Activated gamma-delta T cell treated with anti-CD3 and anti-CD28 coated beads, Interleukin-2, amount 50 U/mL, for 16 hours (primary cell): ENCODE measurements at places on chromosomes 13 and 19.

DNA sequence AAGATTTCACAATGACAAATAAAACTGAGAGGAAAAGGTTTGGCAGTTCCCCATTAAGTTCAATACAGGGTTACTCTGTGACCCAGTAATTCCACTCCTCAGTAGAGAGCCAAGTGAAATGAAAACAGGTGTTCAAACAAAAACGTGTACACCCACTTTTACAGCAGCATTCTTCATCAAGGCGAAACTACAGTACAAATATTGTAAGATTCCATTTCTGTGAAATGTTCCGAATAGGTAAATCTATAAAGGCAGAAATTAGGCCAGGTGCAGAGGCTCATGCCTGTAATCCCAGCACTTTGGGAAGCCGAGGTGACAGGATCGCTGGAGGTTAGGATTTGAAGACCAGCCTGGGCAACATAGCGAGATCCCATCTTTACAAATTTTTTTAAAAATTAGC, 8.9 kb upstream of the GDF15 start:
- no peak for DNase-seq

DNA sequence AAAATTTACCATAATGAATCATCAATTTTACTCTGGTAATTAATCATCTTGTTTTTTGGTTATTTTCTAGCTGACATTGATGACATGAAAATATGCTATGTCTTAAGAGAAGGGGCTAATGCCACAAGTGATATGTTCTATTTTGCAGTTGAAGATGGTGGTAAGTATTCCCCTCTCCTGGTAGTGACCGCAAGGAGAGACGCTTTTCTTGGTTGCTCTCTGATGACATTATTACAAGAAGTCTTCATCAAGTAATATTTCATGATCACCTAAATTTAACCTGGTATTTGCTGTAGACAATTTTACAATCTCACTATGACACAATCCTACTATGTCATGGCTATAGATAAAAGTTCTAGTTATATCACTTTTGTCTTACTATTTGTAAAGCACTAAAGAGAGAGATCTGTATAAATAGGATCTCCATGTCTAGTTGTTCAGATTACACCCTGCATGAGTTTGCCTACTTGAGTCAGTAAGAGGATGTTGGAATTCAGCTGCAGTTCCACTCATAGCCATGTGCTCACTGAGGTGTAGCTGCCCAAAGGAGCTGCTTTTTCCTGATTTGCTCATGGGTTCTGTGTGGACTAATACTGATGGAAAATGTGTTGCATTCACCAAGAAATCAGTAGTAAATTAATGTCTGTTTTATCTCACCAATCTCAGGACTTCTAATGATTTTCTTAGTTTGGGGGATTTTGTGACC, 10.9 kb downstream of the FREM2 start:
- no peak for DNase-seq

GRCh38 chr19:1699386-1699785, 47.0 kb upstream of the TCF3 start:
- DNase-seq = no peak

DNA sequence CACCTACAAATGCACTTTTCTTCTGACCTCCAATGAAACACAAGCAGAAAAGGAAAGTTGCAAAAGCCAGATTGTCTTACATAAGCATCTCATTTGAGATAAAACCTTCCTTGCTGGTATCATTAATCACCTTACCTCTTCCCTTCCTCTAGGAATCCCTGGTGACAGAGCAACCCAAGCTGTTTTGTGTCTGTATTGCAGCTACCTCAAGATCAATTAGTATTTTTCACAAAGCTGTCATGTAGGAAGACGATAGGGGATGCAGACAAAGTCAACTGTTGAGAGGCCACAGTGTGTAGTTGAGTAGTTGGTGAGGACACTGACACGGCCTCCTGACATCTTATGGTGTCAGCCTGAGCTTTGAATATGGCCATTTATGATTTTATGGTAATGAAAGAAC, 339.1 kb upstream of the SLC10A2 start:
- DNase-seq = no peak

- no peak for DNase-seq
Measured at GRCh38 chr13:87941226-87941625, 270.1 kb downstream of the SLITRK5 start.

GRCh38 chr13:31334994-31335557, 135.3 kb downstream of the B3GLCT start:
- DNase-seq = no peak

GRCh38 chr13:104310861-104311260, 1244.6 kb upstream of the SLC10A2 start:
- DNase-seq = no peak

- no peak for DNase-seq
Measured at GRCh38 chr19:18418483-18419194, 559 bp upstream of the SSBP4 start.

DNA sequence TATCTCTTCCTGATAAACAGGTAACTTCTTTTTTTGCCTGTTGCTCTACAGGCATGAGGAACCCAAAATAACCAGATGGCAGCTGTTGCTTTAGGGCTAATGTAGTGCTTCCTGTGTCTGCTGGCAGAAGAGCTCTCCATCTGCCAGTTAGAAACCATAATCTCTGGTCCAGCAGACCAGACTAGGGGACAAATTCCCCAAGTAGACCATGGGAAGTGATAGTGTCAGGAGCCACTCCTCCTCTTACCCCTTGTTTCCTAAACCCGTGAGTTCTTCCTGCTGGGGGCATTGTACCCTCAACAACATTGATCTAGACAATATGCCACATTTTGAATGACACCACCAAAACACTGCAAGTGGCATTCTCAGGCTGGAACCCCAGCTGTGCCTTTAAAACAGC, 135.9 kb downstream of the DLEU7 start:
- DNase-seq = no peak

GRCh38 chr19:5017235-5017634, 48.3 kb downstream of the KDM4B start:
- no peak for DNase-seq

- DNase-seq = no peak
Measured at GRCh38 chr19:54319049-54319448, 6.1 kb upstream of the LILRA5 start.

DNA sequence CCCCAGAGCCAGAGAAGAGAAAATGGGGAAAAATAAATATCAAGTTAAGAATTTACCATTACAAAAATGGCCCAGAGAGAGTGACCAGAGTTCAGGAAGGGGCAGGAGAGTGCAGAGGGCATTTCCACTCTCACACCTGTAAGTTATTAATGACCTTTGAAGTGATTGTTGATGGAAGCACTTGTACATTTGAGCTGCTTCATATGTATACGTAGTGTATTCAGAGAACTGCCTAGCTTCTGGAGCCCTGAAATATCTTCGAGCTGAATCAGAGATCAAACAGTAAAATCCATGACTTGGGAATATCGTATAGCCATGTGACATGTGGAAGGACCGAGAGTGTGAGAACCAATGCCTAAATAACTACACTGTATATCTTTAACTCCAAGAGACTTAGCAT, 49.2 kb upstream of the PCCA start:
- DNase-seq = no peak

DNA sequence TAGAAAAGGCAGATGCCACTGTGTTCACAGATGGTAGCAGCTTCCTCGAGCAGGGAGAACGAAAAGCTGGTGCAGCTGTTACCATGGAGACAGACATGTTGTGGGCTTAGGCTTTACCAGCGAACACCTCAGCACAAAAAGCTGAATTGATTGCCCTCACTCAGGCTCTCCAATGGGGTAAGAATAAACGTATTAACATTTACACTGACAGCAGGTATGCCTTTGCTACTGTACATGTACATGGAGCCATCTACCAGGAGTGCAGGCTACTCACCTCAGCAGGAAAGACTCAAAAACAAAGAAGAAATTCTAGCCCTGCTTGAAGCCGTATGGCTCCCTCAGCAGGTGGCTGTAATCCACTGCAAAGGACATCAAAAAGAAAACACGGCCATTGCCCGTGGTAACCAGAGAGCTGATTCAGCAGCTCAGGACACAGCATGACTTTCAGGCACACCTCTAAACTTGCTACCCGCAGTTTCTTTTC, 197.7 kb downstream of the ZNF737 start:
- DNase-seq = no peak

DNA sequence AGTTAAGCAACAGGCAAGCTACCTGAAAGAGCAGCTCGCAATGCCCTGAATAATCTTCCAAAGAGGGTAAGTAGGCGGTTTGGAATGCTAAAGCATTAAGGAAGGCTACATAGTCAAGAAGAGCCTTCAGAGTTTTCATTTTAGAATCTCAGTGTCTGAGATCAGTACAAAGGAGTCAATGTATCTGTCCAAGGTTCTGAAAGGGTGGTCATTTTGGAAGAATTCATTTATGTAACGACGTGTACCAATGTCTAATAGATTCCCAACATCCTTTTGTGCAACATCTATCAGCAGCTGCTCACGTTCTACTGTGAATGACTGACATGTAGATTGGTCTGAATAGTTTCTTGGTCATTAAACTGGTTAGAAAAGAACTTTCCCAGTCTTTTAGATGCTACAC, 15.2 kb downstream of the ZNF665 start:
- DNase-seq = no peak

DNA sequence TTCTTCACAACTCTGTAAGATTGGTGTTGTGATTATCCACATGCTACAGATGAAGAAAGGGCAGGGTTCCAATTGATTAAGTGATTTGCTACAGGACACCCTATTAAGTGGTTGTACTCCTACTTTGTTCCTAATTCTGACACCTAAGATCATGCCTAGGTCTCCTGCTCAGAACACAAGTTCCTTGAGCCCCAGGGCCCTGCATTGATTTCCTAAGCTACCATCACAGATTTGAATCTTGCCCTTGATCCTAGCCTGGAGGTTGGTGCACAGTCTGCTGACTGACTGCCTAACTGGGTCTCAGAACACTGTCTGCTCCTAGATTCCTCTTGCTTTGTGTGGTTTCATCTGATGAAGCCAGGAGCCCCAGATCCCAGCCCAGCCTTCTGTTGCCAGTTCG, 19.6 kb upstream of the WDFY2 start:
- no peak for DNase-seq
